ENCODE measurements at places on chromosomes 2 and 18.

DNA sequence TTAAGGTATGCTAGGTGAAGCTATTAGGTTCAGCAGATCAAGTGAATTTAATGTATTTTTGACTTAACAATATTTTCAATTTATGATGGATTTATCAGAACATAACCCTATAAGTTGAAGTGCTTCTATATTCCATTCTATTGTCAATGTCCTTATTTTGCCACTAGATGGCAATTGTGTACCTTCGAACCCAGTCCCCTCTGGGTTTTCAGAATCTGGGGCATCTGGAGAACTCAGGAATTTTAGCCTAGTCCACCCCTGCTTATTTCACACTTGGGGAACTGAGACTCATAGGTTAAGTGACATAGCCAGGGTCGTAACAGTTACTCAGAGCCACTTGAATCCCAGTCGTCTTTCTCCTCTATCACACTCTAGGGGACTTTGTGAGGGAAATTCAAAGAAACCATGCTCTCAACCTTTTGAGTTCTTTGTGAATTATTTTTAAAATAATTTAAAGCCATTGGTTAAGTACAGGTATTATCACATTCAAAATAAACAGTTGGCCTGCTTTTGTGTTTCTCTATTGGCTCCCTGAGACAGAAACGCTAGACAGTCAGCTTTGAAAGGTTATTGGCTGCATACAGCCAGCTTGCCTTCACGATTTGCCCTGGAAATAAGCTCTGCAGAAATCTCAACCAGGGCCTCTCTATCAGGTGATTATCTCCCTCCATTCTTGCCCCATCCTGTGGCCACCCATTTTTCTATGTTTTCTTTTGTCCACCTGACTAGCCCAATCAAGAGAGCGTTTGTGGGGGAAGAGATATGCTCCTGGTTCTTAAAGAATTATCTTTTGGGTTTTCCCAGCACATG lies 145.0 kb downstream of the TTC27 start:
- DNase-seq = peak; percentile 16

DNA sequence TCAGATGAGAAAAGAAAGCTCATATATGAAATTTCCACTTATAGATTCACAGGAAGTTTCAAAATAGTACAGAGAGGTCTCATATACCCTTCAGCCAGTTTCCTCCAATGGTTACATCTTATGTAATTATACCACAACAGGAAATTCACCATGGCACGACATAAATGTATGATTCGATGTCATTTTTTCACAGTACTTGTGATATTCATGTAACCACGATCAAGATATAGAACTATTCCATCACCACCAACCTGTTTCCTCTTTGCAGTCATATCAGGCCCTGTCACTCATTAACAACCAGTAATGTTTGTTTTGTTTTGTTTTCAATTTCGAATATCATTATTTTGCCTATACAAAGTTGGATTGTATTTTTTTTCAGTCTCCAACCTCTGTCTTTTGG lies 314.3 kb upstream of the POU3F3 start:
- DNase-seq = no peak

DNA sequence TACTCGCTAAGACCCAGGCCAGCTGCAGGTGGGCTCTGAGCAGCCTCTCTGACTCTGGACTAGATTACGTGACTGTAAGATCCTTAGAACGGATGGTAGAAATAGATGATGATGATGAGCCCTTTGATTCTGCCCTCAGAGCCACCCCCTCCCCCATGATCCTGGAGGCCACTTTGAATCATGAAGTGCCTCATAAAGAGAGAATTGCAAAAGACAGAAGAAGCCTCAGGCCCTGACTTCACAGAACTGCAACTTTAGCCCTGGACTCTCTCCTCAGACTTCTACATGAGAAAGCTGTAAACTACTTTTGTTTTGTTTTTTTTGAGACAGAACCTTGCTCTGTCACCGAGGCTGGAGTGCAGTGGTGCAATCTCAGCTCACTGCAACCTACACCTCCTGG lies 15.4 kb upstream of the TET3 start:
- DNase-seq = no peak

DNA sequence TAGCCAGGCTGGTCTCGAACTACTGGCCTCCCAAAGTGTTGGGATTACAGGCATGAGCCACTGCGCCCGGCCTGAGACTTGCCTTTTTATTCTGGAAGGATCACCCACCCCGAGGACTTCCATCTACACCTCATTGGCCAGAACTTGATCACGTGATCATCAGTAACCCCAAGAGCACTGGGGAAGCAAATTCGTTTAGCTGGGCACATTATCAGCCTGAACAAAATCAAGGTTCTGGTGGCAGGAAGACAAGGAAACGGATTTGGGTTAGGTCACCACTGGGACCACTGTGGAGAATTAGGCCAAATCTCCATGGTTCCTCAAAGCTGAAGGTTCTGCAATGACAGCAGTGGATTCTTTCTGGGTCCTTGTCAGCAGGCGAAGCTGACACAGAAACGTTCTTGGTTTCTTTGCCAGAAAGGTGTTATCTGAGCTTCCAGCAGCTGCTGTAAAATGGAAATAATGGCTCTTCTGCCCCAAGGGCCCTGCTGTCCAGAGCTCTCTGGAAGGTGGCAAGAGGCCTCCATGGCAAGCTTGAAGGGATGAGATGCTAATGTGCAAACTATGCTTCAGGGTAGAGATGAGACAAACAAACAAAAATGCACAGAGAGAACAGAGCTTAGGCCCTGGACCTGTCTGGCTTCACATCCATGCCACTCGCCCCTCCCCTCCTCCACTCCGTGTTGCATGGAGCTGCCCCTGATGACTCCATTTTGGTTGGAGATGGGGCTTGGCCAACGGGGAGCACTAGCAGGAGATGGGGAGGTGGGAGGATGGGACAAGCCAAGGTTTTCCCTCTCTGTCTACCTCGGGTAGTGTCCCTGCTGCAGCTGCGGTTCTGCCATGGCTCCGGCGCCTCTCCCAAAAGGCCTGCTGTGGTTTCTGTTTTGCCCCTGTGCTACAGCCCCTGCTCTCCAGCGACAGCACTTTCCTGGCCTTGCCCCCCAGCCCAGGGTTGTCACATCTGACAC lies 28.4 kb downstream of the TMEM177 start:
- DNase-seq = no peak

DNA sequence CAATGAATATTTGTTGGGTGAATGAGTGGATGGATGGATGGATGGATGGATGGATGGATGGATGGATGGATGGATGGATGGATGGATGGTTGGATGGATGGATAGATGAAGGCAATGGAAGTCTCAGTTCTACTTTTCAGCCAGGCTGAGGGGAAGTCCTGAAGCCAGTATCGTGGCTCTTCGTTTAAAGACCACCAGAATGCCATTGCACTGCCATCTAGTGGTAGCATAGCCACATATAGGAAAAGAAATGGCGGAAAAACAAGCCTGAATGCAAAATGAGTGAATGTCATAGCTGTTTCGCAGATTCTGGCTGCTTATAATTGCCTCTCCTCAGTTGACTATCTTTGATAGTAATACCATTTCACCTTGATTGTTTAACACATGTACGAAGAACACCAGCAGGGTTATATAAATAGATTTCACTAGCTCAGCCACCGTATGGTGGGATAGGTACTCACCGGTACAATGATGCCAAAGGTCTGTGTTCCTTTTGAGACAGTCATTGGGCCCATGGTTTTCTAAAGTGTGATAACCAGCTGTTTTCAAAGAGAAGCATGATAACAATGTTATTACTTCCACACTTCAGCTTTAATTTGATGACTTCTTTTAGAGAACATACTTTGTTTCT lies 62.3 kb upstream of the GREB1L start:
- DNase-seq = peak; percentile 46

- no peak for DNase-seq
These were observed 13.1 kb upstream of the GFPT1 start for GRCh38 chr2:69400121-69400520.

DNA sequence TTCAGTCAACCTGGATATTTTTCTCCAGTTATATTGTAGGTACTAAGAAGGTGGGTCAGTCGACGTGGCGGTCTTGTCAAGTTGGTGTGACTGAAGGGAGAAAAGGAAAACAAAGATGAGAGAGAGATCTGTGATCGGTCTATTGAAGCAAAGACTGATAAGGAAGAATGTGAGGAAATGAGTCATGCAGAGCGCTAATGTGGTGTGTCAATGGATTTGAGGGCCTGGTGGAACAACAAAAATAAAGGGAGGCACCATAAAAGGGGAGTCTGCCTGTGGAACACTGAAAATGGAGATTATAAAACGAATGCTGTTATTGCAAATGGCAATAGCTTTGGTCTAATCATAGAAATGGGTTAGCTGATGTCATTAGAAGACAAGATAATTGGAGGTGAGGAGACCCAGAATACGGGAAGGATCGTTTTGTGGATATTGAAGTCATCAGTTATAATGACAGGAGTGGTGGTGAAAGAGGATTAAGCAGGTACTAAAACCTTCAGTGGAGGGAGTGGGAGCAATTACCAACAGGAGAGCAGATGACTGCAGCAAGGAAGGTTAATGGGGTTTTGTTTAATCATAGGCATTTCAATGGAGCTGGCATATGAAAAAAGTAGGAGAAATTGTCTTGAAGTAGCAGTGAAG lies 599.1 kb upstream of the FSHR start:
- DNase-seq = no peak

GRCh38 chr2:233092432-233093165 lies 32.5 kb downstream of the INPP5D start:
- no peak for DNase-seq

- DNase-seq = no peak
These were observed 54.1 kb upstream of the ERBB4 start for GRCh38 chr2:212592695-212593094.

DNA sequence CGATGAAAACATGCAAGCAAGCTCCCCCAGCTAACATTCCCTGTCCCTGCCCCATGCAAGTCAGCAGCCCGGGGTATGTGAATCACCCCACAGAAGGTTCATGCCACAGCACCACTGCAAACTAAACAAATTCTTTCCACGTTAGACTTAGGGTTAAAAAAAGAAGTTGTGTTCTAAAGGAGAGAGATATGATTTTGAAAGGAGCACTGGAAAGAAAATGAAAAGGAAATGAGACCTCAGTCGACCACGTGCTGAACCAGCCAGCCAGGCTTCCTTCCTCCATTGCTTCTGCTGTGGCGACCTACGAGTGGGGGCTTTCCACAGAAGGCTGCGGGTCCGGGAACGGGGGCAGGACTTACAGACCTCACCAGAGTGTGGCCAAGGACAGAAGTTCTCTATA lies 52.0 kb downstream of the ARL4C start:
- no peak for DNase-seq

GRCh38 chr18:28684746-28685355 lies 507.9 kb upstream of the CDH2 start:
- no peak for DNase-seq
